Astrocyte of the spinal cord (primary cell): ENCODE measurements at places on chromosomes 13 and 19.
A peak's percentile ranks its signal among the peaks of the same experiment; 100 is the strongest.

DNA sequence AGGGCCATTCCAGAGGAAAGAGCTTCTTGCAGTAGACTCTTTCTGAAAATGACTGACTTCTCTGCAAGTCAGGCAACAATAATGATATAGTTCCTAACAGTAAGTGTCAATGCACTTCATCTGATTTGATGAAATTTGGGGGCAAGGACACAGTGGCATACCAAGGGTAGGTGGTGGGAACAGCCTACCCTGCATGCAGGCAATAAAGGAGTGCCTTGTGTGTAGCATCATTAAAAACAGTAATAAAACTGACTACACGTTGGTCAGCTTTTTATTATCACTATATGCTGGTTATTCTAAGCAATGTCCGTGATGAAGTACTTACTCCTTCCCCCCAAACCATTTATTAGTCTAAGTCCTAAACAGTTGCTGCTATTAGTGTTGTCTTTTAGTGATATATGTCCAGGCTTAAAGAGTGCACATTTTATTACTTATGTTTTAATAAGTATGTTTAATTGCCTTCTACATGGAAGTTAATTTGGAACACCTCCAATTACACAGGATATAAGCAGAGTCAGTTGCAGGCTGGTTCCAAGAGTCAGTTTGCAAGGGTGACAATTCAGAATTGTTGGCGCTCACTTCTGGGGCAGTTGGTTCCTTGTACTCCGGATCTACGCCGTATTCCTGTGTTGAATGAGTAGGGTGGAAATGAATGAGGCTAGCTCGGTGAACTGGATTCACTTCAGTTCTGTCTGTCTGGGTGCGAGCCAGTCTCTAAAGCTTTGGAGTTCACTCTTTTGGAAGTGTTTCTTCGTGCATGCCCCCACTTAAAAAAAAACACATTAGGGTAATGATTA lies 84.0 kb downstream of the RGCC start:
- DNase-seq: no peak

DNA sequence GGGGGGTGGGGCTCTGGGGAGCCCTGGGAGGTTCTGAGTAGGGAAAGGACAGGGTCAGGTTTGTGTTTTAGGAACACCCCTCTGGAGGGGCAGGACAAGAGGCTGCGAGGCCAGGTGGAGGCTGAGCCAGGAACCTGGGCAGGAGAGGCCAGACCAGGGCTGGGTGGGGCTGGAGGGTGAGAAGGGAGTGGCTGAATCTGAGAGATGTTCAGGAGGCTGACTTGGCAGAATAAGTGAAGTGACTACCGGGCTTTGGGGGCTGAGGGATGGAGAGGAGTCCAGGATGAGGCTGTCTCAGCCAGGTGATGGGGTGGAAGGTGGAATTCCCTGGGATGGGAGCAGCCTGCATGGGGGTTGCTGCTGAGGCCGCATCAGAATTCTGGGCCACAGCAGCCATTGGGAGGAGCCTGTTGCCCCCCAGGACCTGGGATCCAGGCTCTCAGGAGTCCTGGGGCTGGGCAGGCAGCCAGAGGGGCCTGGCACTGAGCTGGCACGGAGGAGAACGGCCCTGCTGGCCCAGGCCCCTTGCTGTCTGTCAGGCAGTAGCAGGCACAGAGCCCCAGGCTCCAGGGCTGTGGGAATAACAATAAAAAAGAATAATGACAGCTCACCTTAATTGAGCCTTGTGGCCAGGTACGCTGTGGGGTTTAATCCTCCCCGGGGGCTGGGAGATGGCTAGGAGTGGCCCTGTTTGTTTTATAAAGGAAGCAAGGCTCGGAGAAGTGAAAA lies 3.3 kb downstream of the PPP5C start:
- no peak for DNase-seq

DNA sequence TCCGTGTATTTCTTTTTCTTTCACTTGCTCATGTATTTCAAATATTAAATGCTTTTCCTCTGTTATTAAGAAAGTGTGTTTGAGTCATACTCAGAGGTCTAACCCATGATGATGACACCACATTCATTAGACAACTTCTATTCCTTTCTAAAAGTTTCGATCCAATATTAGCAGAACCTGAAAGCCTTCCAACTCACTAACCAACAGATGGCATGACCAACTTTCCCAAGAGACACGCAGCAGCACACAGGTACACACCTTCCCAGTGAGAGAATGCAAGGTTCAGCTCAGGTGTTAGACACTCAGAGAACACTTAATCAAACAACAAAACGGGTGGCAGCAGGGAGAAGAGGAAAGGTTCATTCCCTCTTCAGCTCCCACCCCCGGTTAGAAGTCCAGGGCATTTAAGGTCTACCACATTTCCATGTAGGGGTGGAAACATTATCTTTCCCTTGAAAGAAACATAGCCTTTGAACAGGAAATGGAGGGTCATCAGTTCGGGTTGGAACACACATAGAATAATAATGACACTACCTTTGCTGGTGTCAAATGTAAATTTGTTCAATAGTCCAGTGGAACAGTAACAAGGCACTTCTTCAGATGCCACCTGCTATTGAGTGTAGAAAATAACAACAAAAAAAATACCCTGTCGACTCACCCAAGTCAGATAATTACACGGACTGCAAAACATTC lies 404.2 kb downstream of the COG6 start:
- DNase-seq: no peak

DNA sequence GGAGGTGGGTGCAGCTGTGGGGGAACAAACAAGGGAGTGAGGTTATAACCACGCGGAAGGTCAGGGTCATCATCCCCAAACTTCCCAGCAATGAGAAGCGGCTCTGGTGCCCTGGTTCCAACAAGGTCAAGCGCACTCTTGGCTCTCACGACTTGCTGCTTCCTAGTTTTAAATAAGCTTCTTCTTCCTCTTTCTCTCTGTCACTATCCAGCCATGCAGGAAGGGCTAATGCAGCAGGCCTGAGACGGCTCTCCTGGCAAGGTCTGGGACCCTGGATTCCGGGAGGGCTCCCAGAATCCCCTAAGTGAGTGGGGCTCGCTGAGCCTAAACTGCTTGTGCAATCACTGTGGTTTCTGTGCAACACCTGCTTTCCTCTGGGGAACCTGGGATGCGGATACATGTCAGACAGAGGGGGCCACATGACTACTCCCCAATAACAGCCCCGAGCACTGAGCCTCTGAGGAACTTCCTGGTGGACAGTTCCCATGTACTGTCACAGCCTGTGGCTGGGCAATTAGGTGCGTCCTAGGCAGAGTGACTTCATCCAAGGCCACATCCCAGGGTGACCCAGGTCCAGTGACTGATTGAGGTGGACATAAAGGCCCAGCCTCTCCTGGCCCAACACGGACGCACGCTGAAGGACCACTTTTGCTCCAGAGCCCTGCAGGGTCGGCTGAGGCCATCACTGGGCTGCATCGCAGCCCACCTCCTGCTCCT lies 24.2 kb downstream of the VRK3 start:
- DNase-seq: no peak

GRCh38 chr13:83827338-83827737 lies 54.9 kb downstream of the SLITRK1 start:
- DNase-seq: no peak

DNA sequence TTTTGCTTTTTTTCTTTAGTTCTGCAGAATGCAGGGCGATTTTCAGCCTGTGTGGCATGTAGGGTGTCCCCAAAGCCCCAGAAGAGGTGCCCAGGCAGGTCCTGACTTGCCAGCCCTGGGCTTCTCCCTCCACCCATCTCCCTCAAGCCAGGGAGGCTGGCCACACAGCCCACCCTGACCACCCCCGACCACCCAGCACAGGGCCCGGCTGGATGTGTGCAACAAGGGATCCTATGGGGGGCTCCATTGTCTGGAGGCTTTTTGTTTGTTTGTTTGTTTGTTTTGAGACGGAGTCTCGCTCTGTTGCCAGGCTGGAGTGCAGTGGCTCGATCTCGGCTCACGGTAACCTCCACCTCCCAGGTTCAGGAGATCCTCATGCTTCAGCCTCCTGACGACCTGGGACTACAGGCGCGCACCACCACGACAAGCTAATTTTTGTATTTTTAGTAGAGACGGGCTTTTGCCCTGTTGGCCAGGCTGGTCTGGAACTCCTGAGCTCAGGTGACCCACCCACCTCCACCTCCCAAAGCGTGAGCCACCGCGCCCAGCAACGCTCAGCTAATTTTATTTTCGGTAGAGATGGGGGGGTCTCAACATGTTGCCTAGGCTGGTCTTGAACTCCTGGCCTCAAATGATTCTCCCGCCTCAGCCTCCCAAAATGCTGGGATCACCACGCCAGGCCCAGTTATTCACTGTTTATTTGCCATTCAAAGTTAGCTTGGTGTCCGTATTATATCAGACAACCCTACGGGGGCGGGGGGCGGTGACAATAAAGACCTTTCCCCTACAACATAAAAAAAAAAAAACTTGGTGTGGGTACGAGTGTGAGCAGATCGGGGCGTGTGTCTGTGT lies 7.8 kb upstream of the MKNK2 start:
- no peak for DNase-seq

- peak; percentile 23 for DNase-seq
Observed at GRCh38 chr19:48274173-48274572, 4.3 kb downstream of the ZNF114 start.

DNA sequence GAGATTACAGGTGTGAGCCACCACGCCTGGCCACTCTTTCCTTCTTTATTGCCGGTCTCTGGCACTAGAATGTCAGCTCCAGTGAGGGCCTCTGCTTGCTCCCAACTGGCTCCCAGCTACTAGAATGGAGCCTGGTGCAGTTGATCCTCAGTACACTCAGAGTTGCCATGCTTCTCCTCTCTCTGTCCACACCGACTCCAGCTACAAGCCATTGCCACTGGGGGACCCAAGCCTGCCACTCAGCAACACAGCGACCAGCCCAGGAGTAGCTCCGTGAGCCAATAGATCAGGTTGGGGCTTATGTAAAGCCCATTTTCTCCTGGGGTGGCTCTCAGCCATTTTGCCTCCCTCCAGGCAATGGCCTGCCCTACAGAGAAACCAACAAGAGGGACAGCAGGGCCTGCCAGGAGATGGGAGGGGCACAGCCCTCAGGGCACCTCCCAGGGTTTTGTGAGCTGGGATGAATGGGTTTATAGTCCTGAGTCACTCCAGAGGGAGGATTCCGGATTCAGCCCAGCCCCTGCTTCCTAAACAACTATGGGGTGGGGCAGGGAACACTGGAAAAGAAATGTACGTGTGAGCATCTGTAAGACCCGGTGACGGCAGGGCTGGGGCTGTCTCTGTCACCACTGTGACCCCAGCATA lies 36.5 kb downstream of the OPA3 start:
- peak; percentile 35 for DNase-seq

DNA sequence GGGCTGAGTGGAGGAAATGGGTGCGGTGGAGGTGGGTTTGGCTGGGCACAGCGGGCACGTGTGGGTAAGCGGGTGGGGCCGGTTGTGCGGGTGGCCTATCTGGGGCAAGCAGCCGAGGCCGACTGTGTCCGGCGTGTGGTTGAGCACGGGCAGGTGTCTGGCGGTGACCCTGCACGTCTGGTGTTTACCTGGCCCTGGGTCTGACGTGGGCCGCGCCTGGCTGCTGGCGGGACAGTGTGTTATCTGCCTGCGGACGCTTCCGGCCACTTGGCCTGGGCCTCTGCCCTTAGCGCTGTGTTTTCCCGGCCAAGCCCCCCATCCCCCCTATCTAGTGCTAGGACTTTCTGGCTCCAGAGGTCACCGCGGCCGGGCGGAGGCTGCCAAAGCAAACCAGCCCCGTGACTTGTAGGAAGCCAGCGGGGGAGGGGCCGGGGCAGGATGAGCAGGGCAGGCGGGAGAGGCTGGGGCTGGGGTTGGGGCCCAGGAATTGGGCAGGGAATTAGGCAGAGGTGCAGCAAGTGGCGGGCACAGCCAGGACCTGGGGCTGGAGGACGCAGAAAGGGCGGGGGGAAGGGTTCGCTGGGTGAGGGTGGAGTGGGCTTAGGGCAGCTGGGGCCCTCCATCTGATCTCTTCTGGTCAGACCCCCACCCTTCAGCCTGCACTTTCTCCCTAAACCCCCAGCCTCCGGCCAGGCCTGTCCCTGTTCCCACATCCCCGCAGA lies 534 bp upstream of the HPN start:
- no peak for DNase-seq

- peak; percentile 30 for DNase-seq
Observed at GRCh38 chr13:42660333-42660965, 86.5 kb downstream of the TNFSF11 start.

- DNase-seq: peak; percentile 89
Observed at GRCh38 chr13:98664047-98664446, 87.1 kb upstream of the STK24 start.

- no peak for DNase-seq
Observed at GRCh38 chr13:26983543-26984320, 187.9 kb downstream of the USP12 start.

- no peak for DNase-seq
Observed at GRCh38 chr13:102697929-102698648, 3.2 kb upstream of the METTL21C start.

- peak; percentile 59 for DNase-seq
Observed at GRCh38 chr13:94764576-94765321, 52.4 kb upstream of the SOX21 start.

DNA sequence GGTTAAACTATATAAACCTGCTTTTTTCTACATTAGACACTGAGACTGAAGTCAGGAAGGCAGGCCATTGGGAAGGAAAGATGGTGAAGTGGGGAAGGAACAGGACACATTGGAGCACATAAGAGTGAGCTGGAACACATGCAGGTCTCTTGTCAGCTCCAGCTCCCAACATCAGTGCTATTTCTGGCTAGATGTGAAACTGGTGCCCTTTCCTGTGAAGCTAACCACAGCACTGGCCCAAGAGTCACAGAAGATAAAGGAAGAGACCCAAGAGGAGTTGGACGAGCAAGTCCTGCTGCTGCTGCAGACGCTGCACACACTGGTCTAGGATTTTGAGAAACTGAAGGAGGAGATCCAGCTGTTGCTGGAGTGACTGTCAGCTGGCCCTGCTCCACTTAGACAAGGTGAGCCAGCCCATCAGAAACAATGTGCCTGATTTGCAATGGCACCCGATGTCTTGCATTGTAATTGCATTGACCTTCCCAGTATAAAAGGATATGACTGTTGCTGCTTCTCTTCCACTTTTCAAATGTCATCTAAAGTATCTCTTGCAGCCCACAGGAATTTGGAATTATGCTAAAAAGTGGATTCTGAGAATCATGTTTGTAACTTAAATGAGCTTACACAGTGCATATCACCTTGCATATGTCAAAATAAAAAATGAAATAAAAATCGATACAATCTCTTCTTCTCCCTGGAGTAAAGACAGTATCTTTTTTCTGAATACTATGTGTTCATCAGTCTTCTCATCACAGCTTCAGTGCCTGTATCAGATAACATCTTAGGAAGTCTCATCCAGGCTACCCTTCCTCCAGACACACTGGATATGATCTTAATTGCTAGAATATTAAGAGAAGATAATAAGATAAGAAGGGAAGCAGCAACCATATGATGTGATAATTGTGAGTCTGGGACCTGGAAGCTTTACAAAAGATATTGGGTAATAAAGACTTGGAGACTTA lies 230.7 kb upstream of the SPRY2 start:
- no peak for DNase-seq

DNA sequence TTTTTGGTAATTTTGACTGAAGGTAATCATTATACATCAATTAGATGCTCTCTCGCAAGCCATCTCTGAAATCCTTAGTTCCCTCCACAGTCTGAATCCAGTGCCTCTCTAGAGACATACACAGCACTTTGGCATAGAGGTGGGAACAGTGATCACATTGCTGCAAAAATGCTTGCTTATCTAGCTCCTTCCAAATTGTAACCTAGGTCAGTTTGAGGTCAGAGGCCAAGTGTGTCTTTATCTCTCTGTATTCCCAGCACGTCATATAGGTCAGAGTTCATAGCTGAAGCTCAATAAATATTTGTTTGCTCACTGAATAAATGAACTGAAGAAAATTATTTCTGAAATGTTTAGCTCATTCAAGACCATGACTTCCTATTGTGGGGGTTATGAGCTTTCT lies 462.5 kb downstream of the DIAPH3 start:
- DNase-seq: no peak
